Neural crest cell (in vitro differentiated cells): ENCODE measurements at places on chromosomes 3 and 15.

- no peak overlapping the region for H3K27ac ChIP-seq
- no peak overlapping the region for H3K4me3 ChIP-seq
- no peak for DNase-seq
- no peaks in the 10 kb centered on the region for H3K27me3 ChIP-seq
Measured at GRCh38 chr15:99467853-99468464, 97.8 kb upstream of the MEF2A start.

DNA sequence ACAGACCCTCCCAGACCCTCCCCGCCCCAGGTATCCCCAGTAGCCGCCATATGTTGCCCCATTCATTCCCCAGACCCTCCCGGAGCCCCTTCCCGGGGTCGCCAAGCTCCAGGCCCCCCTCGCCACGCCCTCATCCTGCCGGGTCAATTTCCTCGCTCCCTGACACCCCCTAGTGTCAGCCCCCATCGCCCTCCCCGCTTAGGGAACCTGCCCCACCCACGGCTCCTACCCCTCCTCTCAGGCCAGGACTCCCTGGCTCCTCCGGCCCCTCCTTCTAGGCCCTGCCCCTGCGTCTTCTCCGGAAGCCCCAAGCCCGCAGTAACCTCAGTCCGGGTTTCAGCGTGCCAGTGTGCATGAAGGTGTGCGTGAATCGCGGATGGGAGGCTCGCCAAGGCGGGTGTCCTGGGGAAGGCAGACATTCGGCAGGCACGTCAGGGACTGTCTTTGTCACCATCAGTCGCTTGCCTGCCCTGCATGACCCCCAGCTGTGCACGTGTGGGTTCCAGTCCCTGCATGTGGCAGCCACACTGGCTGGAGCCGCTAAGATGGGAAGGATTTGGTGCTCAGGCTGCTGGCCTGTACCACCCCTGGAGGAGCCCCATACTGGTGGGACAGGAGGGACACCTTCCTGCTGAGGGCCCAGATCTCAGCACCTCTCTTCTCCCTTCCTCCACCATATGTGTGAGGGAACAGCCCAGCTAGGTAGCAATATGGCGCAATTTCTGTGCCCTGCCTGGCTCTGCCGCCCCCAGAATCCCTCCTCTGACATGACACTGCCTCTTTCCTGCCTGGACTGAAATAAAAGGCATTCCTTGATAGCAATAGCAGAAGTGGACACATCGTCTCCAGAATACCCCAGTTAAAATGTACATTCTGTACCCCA is 693 bp downstream of the DISP2 start:
- peaks cover 25% of the 10 kb centered on the region for H3K4me1 ChIP-seq
- no peaks in the 10 kb centered on the region for H3K36me3 ChIP-seq
- H3K4me3 ChIP-seq, result peak overlapping the region; percentile 84
- peak; percentile 24 for DNase-seq
- no peak overlapping the region for H3K27ac ChIP-seq

- no peaks in the 10 kb centered on the region for H3K36me3 ChIP-seq
- H3K4me1 ChIP-seq, result peaks cover under 1% of the 10 kb centered on the region
- no peak for DNase-seq
- no peak overlapping the region for H3K4me3 ChIP-seq
Measured at GRCh38 chr3:98599647-98600411, 6.4 kb upstream of the CPOX start.

DNA sequence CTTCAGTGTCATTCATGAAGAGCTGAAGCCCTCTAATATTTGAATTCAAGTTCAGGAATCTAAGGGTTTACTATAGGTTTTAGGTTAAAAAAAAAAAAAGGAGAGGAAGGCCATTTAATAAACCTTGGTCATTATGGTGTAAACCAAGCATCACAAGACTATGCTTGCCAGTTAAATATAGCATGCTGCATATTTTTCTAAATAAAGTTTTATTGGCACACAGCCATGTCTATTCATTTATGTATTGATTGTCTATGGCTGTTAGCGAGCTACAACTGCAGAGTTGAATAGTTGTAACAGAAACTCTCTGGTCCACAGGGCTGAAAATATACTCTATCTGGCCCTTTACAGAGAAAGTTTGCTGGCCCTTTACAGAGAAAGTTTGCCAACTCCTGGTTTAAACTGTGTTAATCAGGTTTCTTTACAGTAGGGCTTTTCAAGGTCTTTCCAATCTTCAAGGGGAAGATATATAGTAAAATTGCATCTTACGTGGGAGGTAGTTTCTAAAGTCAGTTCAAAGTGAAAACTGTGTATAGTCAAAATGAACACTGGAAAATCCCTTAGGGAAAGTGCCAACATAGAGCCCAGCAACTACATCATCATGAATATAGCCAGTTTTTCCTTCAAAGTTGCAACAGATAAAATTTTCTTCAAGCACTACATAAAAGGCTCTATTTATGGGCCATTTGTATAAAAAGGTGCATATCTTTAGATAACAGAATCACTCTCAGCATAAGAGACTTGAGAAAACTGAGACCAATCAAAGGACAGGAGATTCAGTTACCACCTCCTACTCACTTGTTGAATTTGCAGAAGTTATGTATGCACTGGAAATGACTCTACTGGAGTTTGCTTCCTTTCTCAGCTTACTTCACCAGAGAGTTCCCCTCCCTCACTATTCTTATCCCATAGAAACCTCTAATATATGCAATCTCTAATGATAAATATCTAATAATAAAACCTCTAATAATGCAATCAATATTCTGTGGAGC is 49.7 kb upstream of the FRMD4B start:
- H3K4me3 ChIP-seq, result no peak overlapping the region
- DNase-seq, result no peak
- H3K36me3 ChIP-seq, result no peaks in the 10 kb centered on the region
- no peaks in the 10 kb centered on the region for H3K27me3 ChIP-seq
- H3K4me1 ChIP-seq, result peaks cover 7% of the 10 kb centered on the region
- H3K27ac ChIP-seq, result no peak overlapping the region
